ENCODE measurements at places on chromosomes 4 and X.

DNA sequence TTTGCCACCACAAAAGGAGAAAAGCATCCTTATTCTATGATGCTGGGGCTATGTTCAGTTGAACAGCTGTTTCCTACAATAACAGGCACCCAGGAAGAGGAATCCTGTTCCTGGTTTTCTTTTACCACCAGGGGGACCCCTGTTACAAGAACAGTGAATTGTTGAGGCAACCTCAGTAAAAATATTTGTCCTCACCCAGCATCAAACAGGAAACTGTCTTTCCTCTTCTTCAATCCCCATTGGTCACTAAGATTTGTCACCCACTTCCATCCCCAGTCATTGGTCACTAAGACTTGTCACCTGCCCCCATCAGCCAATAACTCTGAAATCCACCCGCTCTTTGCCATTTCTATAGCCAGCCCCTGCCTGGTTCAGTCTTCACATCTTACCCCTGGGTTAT lies 143.5 kb upstream of the GALNT7 start:
- DNase-seq: peak; percentile 77

- DNase-seq: no peak
Observed at GRCh38 chr4:110020139-110020538, 107.5 kb downstream of the EGF start.

DNA sequence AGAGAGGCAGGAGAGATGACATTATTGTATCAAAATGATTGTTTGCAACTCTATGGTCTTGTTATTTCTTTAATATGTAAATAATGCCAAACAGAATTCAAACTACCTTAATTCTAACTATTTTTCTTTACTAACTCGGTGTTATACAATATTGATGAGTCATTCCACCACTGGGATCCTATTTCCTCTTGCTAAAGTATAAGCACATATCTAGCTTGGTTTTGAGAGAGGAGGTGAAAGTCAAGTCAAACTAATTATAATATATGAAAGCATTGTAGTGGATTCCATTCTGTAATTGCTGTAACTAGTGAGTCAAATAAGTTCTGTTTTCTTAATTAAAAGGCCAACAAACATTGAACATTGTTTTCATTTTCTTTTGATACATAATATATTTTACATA lies 837.6 kb downstream of the PDHA2 start:
- no peak for DNase-seq

DNA sequence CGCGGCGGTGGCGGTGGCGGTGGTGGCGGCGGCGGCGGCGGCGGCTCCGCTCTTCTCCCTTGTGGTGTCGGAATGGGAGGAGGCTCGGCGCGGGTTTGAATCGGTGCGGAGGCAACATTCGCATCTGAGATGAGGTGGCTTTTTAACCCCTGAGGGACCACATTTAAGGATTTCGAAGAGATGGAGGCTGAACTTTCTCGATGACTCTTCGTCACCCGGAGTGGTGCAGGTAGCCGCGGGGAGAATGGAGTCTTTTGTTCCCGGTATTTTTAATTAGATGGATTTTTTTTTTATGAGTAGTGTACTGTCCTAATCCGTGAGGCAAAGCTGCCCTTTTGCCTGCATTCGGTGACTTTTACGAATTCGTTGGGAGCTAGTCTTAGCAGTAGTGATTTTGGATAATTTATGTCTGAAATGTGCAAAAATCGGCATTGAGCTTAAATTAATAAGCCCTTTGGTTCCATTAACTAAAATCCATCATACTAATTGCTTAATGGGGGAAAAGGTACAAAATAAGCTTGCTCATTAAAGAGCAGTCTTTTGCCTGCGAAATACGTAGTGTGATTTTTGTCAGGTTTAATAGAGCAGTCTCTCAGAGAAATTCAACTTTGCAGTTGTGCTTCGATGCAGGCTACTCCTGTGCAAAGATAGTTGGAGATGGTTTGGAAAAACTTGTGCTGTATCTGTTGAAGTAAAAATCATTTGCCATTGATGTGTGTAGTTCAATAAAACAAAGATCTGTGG lies 206.2 kb downstream of the TENM3 start:
- DNase-seq: peak; percentile 50

DNA sequence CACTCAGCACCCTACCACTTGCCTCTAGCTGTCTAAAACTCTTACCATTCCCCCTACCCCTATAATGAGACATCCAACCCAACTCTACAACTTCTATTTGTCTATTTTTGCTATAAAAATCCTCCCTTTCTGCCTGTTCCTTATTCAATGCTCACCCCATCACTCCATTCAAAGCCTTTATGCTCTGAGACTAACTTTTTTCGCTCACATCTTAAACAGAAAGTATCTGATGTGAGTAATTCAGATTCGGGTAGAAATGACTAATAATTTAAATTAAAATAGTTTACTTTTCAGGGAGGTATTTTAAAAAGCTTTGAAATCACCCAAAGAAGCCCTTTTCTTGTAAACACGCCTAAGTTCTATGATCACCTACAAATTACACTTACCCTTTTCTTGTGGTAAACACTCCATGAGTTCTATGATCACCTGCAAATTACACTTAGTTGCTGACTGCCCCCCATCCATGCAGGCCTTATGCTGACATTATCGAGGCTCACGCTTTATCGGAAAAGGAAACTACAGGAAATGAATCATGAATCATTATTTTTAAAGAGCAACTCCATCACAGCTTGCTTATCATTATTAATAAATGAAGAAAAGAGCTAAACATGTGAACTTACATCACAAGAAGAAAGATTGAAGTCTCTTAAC lies 168.7 kb upstream of the PPP1R2C start:
- no peak for DNase-seq

DNA sequence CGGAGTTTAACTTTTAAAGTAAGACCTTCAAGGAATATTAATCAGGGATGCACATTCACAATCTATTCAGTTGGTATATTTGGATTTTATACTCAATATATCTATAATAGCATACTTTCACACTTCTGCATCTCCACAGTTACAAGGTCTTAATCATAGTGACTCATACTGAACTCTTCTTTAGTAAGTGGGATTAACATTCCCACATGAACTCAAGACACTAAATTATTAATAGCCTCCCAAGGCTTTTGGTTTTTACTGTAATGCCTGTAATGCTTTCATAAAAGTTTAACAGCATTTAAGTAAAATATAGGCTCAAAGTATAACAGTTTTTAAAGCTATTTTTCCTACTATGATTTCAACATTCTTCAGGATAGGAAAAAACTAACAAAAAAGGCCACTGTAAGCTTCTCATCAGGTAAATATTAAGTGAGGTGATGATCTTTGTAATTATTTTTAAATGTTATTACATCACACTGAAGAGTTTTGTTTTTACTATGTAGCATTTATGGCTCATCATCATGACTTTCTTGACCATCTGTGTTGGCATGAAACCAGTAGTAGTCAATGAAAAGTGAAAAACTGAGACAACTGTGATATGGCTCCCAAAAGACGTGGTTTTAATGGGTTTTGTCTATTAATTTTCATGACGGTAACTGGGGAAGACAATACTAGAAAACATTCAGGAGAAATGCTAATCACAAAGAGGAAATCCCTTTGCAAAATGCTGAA lies 91.5 kb upstream of the GALNT7 start:
- peak; percentile 39 for DNase-seq

DNA sequence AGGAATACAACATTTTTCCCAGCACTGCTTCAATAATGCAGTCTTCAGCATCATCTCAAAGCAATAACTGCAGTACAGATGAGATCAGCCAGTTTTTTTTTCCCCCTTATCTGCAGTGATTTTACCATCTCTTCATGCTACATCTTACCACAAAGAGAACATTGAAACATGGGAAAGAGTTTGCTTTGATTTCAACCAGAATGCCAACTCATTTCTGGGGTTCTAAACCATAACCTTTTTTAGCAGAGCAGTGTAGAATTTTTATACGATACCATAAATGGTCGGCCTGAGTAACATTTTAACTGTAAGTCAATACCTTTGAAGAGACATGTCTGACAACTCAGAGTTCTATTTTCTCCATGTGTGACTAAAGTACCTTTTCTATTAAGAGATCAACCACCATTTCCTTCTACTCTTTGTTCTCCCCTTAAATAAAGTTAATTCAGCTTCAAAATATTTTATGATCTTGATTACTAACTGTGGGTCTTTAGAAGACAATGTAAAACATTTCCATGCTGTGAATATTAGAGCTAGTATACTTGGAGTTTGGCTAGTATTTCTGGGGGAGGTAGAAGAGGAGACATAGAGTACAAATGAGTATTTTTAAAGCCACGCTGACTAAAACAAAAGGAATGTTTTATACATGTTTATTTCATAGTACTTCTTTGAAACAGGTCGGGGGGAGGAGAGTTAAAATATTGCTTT lies 69.1 kb downstream of the TET2 start:
- peak; percentile 36 for DNase-seq

DNA sequence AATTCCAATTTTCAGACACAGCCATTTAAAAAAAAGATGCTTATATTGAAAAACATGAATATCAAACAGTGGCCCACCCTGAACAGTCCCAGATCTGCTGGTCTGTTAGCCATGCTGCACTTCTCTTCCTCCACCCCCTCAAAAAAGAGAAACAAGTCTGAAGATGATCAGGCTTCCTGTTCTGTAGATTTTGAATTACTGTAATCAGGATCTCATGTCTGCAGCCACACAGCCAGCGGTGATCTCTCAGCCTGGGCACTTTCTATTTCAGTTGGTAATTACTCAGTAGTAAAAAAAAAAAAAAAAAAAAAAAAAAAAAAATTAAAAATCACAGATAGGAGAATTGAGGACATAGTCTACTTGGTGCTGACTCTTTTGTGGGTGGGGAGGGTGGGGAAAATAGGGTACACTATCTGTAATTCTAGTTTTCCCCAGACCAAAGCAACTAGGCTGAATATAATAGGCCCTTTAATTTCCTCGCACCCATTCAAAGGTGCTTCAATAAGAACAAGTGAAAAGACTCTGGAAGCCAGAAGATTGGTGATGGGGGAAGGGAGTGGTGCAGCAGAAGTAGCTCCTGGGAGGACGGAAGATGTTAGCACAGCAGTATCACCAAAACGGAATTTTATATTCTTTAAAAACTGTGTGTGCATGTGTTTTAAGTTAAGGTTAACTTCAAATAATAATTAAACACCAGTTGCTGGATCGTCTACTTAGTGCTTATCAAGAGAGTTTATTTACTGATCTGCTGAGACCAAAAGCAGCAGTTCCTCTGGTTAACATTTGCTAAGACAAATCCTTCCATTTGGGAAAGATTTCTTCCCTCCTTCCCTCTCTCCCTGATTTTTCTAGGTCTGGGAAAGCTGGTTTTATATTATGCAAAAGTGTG lies 47.0 kb downstream of the SPRY1 start:
- DNase-seq: no peak

- DNase-seq: no peak
Observed at GRCh38 chr4:45063696-45064095, 337.3 kb upstream of the GNPDA2 start.

Data from ELR (cell line).